IPS DF 6.9 (cell line): ENCODE measurements at places on chromosomes 2 and 18.

DNA sequence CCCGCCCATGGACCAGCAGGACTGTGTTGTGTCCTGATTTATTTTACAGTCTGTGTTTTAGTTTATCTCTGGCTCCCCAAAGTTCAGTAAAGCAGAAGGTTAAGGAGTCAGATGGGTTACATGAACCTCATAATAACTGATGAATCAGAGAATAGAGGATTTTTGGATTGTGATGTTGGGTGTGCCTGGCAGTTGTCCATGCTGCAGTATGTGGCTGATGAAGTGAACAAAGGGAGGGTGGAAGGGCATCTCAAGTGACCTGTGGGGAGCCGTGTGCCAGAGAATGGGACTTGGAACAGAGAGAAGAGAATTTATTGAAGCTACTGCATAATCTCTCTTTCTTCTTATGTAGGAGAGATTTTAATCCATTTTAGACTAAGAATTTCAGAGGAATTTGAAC is 145.5 kb downstream of the MAP4K4 start:
- no peak overlapping the region for H3K27ac ChIP-seq
- peaks cover 10% of the 10 kb centered on the region; the same call in 1 of the 2 replicates for H3K36me3 ChIP-seq
- no peak for DNase-seq
- H3K4me3 ChIP-seq, result no peak overlapping the region

- H3K27me3 ChIP-seq, result no peaks in the 10 kb centered on the region
- H3K4me1 ChIP-seq, result no peaks in the 10 kb centered on the region
- no peaks in the 10 kb centered on the region for H3K36me3 ChIP-seq
- no peak overlapping the region for H3K4me3 ChIP-seq
- no peak for DNase-seq
- H3K27ac ChIP-seq, result no peak overlapping the region
Observed at GRCh38 chr2:38547791-38548190, 54.9 kb downstream of the HNRNPLL start.

DNA sequence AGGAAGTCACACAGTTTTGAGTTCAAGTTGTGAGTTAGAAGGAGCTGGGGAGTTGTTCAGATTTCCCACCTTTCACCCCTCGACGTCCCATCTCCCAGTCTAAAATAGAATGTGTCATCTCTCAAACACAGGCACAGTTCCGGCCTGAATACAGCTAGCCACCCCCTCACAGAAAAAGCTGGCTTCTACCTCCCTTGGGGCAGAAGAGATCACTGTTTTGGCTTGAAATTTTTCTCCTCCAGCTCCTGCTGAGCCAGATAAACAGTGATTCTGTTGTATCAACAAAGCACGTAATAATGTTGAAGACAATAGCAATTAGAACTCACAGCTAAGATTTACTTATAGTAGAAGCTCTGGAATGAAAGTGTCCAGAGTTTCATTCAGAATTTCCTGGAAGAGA is 74.7 kb downstream of the KIAA2012 start:
- DNase-seq, result no peak
- peaks cover 3% of the 10 kb centered on the region; the same call in 1 of the 2 replicates for H3K4me1 ChIP-seq
- no peaks in the 10 kb centered on the region for H3K27me3 ChIP-seq
- no peaks in the 10 kb centered on the region for H3K36me3 ChIP-seq
- no peak overlapping the region for H3K4me3 ChIP-seq
- H3K27ac ChIP-seq, result no peak overlapping the region

- H3K27ac ChIP-seq, result no peak overlapping the region
- H3K36me3 ChIP-seq, result no peaks in the 10 kb centered on the region
- no peaks in the 10 kb centered on the region for H3K4me1 ChIP-seq
- no peaks in the 10 kb centered on the region for H3K27me3 ChIP-seq
- no peak overlapping the region for H3K4me3 ChIP-seq
Observed at GRCh38 chr2:94997981-94998930, 27.3 kb upstream of the MAL start.

- no peaks in the 10 kb centered on the region for H3K27me3 ChIP-seq
- no peak for DNase-seq
- H3K4me3 ChIP-seq, result no peak overlapping the region
Observed at GRCh38 chr18:40357536-40357935, 1597.5 kb upstream of the PIK3C3 start.

DNA sequence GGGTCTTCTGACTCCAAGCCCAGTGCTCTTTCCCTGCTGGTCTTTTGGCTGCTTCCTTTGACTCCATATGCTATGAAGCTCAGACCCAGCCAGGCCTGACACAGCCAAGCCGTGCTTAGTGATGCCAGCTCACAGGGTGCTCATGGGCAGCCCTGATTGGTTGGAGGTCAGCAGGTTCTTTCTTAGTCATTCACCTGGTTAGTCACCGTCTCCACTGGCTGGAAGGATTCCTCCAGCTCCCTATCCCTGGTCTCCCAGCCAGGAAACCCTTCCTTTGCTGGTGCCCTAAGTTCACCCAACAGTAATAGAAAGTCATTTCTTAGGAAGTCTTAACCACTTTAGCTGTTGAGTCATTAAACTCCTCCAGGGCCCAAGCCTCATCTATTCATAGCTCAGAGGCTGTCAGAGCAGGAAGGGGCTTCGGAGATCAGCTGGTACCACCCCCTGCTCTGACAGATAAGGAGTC is 3.9 kb downstream of the KCNK3 start:
- no peak overlapping the region for H3K4me3 ChIP-seq
- H3K27ac ChIP-seq, result no peak overlapping the region
- H3K27me3 ChIP-seq, result peaks cover 24% of the 10 kb centered on the region
- H3K36me3 ChIP-seq, result no peaks in the 10 kb centered on the region

- no peak overlapping the region for H3K4me3 ChIP-seq
- H3K27ac ChIP-seq, result no peak overlapping the region
- H3K4me1 ChIP-seq, result no peaks in the 10 kb centered on the region
- no peak for DNase-seq
Observed at GRCh38 chr2:121098556-121098955, 186.4 kb downstream of the TFCP2L1 start.

DNA sequence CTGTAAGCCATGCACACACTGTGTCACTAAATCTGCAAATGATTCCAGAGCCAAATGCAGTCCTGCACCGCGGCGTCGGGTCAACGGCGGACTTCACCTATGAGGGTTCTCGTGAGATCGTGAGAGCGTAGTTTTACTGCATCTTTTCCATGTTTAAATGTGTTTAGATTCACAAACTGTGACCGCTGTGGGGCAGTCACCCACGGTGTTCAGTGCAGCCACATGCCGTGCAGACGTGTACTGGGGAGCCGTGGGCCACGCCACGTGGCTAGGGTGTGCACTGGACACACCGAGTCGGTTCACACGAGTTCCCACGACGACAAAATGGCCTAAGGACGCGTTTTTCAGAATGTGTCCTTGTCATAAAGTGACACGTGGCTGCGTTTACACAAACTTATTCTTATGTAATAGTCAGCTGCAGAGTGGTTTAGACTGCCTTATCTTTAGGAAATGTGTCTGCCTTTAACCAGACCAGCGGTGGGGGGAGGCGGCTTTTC is 34.1 kb downstream of the NFATC1 start:
- H3K27me3 ChIP-seq, result no peaks in the 10 kb centered on the region
- H3K4me1 ChIP-seq, result no peaks in the 10 kb centered on the region
- no peak for DNase-seq
- peaks cover 3% of the 10 kb centered on the region; the same call in 1 of the 2 replicates for H3K36me3 ChIP-seq

DNA sequence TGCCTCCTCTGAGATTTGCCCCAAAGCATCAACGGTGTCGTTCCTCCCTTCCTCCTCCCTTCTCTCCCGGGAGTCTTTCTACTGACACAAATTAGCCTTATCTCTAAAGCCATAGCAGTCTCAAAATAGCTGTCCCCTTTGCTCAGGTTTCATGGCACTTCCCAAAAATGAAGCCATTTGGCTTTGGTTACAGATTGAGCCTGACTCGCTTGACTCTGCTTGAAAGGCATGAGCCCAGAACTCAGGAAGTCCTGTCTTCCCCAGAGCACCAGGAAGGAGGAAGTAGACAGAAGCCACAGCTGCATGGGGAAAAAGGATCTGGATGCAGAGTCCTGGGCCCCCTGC is 234.4 kb upstream of the RGPD4 start:
- H3K4me3 ChIP-seq, result no peak overlapping the region
- no peaks in the 10 kb centered on the region for H3K27me3 ChIP-seq
- DNase-seq, result no peak
- no peak overlapping the region for H3K27ac ChIP-seq
- 0 out of 2 replicates have a peak, but pooled peaks cover 1% of the 10 kb centered on the region for H3K4me1 ChIP-seq
- H3K36me3 ChIP-seq, result no peaks in the 10 kb centered on the region

DNA sequence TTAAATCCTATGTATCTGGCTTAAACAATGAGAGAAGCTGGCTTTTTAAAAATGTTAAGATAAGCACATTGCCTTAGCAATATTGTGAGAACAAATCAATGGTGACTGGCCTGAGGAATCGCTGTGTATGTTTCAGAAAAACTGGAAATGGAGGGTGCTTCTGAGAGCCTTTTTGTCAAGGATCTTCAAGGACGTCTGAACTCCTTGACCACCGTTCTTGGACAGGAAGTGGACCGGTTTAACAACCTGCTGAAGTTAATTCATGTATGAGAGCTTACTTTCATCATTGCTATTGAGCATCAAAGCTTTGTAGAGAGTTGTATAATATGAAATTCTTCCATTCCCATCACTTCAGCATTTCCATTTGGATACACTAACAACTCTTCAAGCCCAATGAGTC is 72.6 kb downstream of the TRABD2A start:
- no peaks in the 10 kb centered on the region for H3K27me3 ChIP-seq
- no peak overlapping the region for H3K4me3 ChIP-seq
- no peak overlapping the region for H3K27ac ChIP-seq
- H3K36me3 ChIP-seq, result no peaks in the 10 kb centered on the region
- H3K4me1 ChIP-seq, result no peaks in the 10 kb centered on the region

DNA sequence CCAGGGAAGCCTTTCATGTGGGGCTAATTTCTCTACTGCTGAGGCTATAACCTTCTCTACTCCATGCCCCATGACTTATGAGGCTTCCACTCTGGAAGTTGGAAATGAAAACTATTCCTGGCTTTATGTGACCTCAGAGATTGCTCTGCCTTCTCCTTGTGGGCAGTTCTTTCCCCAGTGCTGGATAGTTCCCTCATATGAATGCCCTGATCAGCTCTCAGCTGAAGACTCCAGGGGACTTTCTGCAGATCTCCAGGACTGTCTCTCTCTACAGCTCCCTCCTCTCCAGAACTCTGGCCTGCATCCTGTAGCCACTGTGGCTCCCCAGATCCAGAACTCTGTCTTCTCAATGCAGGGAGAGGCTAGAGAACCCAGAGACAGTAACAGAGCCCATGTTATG is 235.1 kb downstream of the SEPTIN10 start:
- H3K4me1 ChIP-seq, result no peaks in the 10 kb centered on the region
- no peak for DNase-seq
- H3K4me3 ChIP-seq, result no peak overlapping the region
- H3K27me3 ChIP-seq, result no peaks in the 10 kb centered on the region
